ENCODE measurements at places on chromosomes 3 and 15. TPM values are rescaled to one million over a fixed set of nuclear protein-coding genes. Genes with fewer than 3 reads are reported as not detected.

Gene HERC2
- total RNA-seq: 25.7 TPM

Gene CCRL2
- 2.2 TPM for total RNA-seq

Gene CACNA2D2
- total RNA-seq: 2.8 TPM

Gene NEIL1
- 26.5 TPM for total RNA-seq

Gene SMCO1
- total RNA-seq: not detected

DNA sequence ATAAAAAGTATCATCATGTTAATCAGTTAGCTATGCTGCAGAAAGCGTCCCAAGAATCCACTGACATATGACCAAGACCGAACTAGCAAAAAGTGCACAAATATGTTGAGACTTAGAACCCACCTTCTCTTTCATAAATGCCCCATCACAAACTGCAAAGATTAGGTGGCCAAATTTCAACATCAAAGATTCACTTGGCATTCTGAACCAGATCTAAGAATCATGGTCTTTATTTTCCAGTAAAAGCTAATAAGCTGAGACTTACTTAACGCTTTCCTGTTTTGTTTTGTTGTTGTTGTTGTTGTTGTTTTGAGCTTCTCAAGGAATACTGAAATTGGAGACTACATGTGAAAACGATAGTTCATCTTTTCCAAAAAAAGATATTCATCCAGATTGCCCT, 62.4 kb downstream of the ZBTB20 start:
- no peak for DNase-seq

DNA sequence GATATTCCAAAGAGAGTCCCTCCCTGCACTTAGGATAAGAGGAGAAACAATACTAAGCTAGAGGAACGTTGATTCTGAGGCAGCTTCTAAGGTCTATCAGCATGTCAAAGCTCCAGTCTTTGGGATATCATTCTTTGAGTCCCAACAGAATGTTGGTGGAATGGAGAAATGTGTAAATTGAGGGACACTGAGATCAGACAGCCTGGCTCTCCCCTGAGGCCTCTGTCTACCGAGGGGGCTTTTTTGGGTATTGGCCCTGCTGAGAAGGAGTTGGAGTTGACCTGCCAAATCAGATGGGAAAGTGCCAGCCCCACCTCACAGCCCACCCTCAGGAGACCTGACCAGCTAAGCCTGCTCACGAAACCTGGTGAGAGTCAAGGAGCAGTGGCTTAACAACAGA, 27.6 kb upstream of the LRTM1 start:
- DNase-seq: no peak

GRCh38 chr15:84810073-84810840, 6.9 kb upstream of the ALPK3 start:
- DNase-seq: no peak
